ENCODE measurements at places on chromosomes 16 and 17. TPM values are rescaled to one million over a fixed set of nuclear protein-coding genes. Genes with fewer than 3 reads are reported as not detected.

The SPN gene
- total RNA-seq, result 1.7 TPM

The GGT6 gene
- total RNA-seq, result not detected

GRCh38 chr17:60248618-60249289 is 99.0 kb downstream of the CA4 start:
- no peaks in the 10 kb centered on the region for H3K4me1 ChIP-seq
- H3K27ac ChIP-seq, result no peak overlapping the region
- DNase-seq, result no peak

The FLYWCH1 gene
- 120 TPM for total RNA-seq

DNA sequence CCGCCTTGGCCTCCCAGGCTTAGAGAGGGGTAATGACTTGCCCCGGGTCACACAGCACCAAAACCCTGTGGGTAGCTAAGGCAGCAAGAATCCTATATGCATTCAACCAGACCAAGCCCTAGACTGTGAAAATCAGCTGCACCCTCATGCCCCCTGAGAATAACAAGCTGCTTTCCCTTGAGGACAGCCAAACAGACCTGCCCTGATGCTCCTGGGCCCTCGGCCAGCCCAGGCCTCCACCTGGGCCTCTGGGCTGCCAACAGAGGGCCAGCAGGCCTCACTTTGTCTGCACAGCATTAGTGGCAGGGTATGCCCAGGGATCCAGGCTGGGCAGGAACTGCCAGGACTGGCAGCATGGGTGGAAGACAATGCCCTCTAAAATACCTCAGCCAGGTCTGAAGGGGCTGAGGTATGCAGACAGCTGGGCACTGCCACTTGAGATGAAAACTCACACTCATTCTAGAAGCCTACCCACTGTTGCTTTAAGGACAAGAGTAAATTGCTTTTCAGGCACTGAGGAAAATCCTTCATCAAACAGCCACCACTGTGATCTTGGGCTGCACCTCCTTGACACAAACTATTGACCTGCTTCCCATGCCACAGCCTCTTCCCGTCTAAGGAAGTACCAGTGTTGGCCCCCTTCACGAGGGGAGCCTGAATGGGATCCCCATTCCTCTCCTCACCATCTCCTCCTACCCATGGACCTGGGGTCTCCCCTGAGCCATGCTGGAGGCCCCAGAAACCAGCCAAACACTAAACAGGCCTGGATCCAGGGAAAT is 8.8 kb downstream of the ST3GAL2 start:
- H3K4me1 ChIP-seq, result peaks cover 74% of the 10 kb centered on the region
- H3K27me3 ChIP-seq, result no peaks in the 10 kb centered on the region
- peak overlapping the region; percentile 91 for H3K27ac ChIP-seq
- peaks cover 2% of the 10 kb centered on the region for H3K36me3 ChIP-seq
- DNase-seq, result peak; percentile 69

The PRR35 gene
- not detected for total RNA-seq

DNA sequence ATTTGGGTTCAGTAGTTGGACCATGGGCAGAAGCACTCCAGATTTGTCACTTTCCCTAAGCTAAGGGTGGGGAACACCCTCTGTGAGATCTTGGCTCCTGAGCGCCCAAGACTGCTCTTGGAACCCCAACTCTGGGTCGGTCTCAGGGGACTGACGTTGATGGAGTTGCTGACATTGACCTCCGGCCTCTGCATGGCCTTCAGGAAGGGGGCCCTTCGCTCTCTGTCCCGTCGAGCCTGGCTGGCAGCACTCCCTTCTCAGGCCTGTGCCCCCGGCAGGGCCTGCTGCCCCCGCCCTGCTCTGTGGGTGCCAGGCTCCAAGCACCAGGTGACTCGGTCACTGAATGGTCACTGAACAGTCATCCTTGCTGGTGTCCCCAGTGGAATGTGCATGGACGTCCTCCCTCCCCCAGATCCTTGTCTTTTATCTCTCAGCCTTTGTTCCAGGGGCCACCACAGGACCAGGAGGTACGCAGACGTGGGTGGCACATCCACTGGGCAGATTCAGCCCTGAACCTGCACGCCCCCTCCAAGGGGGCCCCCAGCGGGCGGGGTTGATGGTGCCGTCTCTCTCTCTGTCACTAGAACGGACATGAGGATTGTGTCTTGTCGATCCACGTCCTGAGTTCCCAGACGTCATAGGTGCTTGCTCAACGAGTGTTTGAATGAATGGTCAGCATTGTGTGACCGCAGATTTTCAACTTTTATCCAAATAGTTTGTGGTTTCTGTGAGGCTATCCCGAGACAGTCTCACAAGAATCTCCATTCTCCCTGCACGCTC is 314.5 kb downstream of the SEC14L1 start:
- H3K27me3 ChIP-seq, result no peaks in the 10 kb centered on the region
- DNase-seq, result no peak
- H3K4me3 ChIP-seq, result peak overlapping the region; percentile 95
- peak overlapping the region; percentile 96 for H3K27ac ChIP-seq

GRCh38 chr16:27429330-27429871 is 27.4 kb downstream of the IL21R start:
- no peak overlapping the region for H3K27ac ChIP-seq
- H3K27me3 ChIP-seq, result no peaks in the 10 kb centered on the region
- no peaks in the 10 kb centered on the region for H3K36me3 ChIP-seq
- DNase-seq, result no peak
- no peak overlapping the region for H3K4me3 ChIP-seq
- H3K4me1 ChIP-seq, result peaks cover 79% of the 10 kb centered on the region

- no peak overlapping the region for H3K4me3 ChIP-seq
- no peaks in the 10 kb centered on the region for H3K27me3 ChIP-seq
- no peaks in the 10 kb centered on the region for H3K4me1 ChIP-seq
- no peaks in the 10 kb centered on the region for H3K36me3 ChIP-seq
- DNase-seq, result peak; percentile 33
Observed at GRCh38 chr17:65163990-65164495, 26.9 kb downstream of the RGS9 start.

Data from B cell (primary cell).